ENCODE measurements at places on chromosomes 13 and 19.

- peak; percentile 67 for DNase-seq
Observed at GRCh38 chr13:51797664-51798488, 6.1 kb downstream of the DHRS12 start.

DNA sequence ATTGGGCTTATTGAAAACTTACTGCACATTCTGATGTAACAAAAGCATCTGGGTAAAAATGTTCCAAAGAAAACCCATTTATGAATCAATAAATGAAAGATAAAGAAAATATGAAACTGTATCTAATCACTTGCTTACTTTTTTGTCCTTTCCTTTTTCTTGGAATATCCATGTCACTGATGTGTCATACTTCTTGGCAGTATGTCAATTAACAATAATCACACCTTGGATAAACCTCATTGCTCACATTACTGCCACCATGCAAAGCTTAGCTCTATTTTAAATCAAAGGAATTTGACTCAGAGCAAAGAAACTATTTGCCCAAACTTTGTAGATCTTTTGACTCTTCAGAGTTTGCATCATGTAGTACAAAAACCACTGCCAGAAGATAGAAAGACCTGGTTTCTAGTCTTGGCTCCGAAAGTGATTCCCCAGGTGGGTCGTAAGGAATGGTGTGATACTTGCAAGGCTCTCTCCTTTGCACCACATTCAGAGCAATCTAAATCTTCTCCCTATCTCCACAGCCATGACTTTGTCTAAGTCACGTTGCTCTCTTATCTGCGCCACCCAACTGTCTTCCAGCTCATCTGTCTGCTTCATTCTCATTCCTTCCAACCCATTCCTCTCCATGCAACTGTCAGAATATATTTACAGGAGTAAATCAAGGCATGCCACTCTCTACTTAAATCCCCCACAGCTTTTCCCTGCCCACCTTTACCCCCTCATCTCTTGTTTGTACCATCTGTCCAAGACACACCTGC is 311.9 kb downstream of the COG6 start:
- DNase-seq = no peak

DNA sequence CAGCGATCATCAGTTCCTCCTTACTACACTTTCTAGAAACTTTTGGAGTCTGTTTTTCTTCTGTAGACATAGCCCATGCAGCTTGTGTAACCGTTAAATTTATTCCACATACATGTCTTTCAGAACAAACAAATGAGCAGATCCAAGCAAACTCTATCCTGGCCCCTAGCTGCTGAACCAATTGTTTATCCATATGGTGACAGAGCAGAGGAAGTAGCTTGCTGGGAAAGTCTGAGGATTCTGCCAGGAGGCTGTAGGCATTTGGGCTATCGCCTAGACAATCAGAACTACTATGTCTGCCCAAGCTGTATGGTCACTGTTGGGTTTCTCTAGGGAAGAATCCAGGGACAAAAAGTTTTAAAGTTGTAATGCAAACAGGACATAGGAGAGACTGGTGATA is 343.7 kb downstream of the SPRY2 start:
- no peak for DNase-seq

DNA sequence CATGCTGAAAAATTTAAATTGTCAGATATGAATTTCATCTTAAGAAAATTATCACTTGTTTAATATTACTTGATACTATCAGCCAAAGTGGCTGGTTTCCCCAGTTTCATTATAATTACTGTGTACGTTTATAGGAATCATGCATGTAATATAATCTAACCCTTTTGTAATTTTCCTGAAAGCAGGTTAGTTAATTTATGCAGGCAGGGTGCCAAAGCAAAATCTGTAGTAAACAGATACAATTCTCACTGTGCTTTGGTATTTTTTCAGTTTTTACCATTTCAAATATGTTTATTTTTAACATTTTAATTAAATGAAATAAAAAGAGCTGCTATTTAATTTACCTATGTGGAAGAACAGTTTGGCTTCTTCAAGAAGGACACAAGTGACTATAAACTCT is 1227.5 kb upstream of the MIR17HG start:
- DNase-seq = no peak

GRCh38 chr13:101978552-101979315 is 423.1 kb downstream of the FGF14 start:
- DNase-seq = no peak

- DNase-seq = no peak
Observed at GRCh38 chr19:29040951-29041350, 172.0 kb downstream of the UQCRFS1 start.

DNA sequence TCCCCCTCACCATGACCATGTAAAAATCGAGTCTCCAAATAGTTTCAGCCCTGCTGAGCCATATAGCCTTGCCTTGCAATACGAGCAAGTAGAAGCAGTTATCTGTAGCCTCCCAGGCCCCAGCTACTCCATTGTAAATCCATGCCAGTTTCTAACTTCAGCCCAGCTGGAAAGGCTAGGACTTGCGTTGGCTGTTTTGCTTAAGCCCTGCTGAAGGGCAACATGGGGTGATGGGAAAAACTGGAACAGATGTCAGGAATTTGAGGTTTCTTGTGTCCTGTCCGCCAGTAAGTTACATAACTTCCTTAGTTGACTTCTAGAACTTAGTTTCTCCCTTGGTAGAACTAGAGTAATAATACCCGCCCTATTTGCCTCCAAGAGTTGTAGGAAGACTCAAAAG is 216.0 kb upstream of the SERP2 start:
- no peak for DNase-seq

GRCh38 chr13:68982961-68983619 is 1124.5 kb upstream of the ATXN8OS start:
- DNase-seq = no peak

DNA sequence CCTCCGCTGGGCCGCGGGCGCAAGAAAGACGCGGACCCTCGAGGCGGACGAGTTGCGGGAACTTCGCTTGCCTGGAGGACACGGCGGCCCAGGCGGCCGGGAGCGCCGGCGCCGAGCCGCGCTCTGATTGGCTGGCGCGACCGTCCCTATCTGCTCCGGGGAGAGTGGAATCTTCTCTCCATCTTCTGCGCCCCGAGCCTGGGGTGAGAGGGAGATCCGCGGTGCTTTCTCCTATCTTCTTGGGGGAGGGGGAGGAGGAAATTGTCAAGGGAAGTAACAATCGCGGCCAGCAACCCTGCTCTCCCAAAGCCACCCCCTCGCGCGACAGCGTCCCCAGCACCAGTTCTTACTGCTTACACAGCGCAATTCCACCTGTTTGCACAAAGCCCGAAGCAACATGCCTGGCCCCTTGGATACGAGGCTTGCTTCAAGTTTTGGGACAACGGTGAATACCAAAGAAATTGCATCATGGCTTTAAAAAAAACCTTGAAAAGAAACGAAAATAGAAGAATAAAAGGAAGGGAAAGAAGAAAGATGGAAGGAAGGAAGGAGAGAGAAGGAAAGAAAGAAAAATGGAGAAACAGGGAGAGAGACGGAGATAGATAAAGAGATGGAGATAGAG is 4.8 kb downstream of the SOX21 start:
- no peak for DNase-seq

DNA sequence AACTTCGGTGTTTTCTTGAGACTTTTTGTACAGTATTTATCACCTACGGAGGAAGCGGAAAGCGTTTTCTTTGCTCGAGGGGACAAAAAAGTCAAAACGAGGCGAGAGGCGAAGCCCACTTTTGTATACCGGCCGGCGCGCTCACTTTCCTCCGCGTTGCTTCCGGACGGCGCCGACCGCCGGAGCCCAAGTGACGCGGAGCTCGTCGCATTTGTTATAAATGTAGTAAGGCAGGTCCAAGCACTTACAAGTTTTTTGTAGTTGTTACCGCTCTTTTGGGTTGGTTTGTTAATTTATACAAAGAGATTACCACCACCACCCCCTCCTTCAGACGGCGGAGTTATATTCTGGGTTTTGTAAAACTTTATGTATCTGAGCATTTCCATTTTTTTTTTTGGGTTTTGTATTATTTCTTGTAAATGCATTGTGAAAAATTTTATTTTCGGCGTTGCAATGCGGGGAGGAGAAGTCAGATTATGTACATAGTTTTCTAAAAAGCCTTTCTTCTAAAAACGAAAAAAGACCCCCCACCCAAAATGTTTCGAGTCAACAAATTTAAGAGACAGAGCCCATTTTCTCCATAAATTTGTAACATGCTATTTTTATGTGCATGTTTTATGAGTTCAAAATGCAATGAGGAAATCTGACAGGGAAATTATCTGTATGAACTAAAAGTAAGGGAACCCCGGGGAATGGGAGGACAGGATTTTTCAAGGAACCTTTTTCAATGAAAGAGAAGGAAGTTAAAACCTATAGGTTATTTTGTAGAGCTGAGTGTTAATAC is 2.3 kb downstream of the SOX1 start:
- no peak for DNase-seq

Measured in fibroblast of upper back skin (primary cell).